ENCODE measurements at places on chromosomes 16 and 17.

- no peak for DNase-seq
These were observed 140.5 kb downstream of the STX8 start for GRCh38 chr17:9435165-9435564.

- DNase-seq: no peak
These were observed 951 bp upstream of the GPRC5C start for GRCh38 chr17:74430706-74431567.

GRCh38 chr17:31275116-31275515 is 21.9 kb downstream of the OMG start:
- peak; percentile 72 for DNase-seq

DNA sequence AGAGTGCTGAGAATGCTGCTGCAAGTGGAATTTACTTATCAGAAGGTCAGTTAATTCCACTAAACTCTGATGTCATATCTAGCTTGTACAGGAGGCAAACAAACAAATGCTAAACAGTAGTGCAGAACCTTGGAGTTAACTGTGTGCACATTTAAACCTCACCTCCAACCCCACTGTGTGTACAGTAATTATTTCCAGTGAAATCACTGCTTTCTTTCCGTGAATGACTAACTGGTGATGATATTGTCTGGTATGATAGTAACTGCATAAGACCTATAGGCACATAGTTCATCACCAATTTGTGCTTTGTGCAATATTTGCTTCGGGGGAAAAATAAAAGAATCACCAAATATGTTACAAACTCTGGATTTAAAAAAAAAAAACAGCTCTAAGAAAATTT is 492.5 kb upstream of the HSBP1 start:
- no peak for DNase-seq

- no peak for DNase-seq
These were observed 41.7 kb downstream of the SMPD3 start for GRCh38 chr16:68406458-68407152.

- peak; percentile 99 for DNase-seq
These were observed 22.4 kb downstream of the SOCS3 start for GRCh38 chr17:78337244-78338109.

DNA sequence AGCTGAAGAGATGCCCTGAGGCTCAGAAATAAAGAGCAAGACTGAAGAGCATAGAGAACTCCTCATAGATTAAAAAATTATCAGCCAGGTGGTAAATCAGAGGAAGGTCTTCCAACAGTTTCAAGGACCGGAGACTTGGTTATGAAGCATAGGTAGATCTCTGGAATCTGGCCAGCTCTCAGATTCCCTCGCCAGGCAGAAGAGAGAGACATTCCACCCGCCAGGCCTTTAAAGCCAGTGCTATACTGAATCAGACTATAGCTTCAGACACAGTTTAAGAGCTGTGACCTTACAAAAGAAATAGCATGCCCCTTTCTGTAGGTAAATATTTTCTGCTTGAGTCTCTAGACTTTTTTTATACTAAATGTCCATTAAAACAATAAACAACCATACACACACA is 70.3 kb downstream of the NFATC3 start:
- DNase-seq: no peak

DNA sequence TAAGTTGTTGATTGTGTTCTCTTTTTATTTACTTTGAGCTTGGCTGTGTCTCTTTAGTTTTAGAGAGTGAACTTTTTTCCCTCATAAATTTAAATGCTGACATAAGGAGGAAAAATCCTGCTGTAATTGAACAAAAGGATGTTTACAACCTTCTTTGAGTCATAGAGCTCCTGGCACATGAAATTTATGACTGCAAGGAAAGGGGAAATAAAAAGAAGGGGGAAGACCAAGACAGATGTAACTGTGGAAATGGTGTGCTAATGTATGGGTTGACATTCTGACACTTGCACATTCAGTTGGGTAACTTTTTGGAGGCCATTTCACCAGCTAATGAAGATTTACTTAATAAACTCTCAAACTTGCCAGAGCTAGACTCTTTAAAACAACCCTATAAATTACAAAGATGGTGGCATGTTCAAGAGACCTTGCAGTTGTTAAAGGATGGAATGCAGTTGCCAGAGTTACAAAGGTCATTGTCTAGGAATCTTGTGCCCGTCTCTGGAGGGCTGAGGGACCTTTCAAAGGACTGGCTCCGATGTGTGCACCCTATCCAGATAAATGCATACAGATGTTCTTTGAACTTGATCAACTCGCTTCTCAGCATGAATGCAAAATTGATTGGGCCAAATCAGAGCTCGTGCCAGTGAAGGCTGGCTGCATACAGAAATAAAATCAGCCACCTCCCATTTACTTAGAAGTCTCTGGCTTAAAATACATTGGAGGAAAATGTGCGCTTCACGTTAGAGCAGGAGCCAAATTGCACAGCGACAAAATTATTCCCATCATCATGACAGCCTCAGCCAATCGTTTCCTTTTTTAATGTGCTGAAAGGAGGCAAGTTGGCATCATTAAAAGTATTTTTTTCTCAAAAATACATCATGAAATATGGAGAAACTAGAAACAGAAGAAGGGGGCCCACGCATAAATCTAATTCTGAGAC is 289.0 kb upstream of the XYLT1 start:
- DNase-seq: no peak

GRCh38 chr16:5206331-5206990 is 108.9 kb upstream of the EEF2KMT start:
- DNase-seq: no peak

DNA sequence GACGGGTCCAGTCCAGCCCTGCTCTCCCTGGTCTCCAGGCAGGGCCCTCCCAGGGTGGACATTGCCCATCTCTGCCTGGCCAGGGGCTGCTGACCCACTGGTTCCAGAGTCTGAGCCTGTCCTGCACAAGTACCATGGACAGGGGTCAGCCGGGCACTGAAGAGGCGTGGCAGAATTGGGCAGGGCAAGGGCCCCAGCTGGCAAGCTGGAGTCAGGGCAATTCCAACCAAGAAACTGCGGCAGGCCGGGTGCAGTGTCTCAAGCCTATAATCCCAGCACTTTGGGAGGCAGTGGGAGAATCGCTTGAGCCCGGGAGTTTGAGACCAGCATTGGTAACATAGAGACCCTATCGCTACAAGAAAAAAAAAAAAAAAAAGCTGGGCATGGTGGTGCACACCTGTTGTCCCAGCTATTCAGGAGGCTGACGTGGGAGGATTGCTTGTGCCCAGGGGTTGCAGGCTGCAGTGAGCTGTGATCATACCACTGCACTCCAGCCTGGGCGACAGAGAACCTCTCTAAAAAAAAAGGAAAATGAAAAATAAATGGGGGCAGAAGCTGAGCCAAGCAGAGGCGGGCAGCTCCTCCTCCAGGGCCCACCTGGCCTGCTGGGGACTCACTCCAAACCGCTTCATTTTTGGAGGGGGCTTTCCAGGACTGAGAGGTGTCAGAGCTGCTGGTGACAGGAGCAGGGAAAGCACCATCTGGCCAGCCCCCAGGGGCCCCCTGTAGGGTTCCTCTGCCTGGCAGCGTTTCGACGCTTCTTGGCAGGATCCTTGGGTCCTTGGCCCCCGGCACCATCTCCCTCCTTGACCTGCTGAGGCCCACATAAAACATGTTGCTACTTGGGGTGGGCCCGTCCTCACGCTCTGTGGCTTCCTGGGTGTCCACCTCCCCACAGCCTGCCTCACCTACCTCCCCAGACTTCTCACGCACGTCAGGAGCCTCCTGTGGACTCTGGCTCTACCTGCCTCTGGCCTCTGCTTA is 2.9 kb upstream of the MAFG start:
- no peak for DNase-seq

- no peak for DNase-seq
These were observed 2.3 kb downstream of the RPRML start for GRCh38 chr17:46976626-46977270.

DNA sequence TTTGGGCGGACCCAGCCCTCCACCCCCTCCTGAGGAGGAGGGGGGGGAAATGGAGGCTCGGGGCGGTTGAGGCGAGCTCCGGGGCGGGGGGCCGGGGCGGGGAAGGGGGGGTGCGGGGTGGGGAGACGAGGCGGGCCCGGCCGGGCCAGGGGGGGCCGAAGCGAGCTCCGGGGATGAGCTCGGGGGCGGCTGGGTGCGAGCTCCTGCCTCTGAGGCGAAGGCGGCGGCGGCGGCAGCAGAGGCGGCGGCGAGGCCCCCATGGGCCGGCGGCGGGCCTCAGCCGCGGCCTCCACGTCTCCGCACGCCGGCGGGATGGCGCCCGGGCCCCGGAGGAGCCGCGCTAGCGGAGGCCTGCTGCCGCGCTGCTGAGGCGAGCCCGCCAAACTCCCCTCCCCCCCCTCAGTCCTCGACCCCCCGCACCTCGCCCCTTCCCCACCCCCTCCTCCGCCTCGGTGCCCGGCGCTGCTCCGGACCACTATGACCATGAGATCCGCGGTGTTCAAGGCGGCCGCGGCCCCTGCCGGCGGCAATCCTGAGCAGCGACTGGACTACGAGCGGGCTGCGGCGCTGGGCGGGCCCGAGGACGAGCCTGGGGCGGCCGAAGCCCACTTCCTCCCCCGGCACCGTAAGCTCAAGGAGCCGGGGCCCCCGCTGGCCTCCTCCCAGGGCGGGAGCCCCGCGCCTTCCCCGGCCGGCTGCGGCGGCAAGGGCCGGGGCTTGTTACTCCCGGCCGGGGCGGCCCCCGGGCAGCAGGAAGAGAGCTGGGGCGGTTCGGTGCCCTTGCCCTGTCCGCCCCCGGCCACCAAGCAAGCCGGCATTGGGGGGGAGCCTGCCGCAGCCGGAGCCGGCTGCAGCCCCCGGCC is 596 bp downstream of the MSL1 start:
- DNase-seq: peak; percentile 66

DNA sequence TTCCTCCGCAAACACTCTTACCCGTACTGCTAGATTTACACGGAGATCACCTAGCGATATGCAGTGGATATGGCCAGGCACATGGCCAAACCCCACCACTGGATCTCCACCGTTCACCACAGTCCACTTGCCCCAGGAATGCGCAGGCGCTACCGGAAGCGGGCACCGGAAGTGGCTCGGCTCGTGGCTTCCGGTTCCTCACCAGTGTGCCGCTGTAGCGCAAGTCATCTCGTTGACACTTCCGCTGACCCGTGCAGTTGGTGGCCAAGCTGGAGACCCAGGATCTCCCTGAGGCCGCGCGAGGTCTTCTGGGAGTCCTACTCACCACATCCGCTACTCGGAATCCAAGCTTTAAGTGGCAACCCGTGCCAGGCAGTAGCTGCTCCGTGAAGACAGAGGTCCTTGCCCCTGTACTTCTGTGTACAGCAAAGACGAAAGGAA is 11.5 kb downstream of the ZNF597 start:
- peak; percentile 51 for DNase-seq

DNA sequence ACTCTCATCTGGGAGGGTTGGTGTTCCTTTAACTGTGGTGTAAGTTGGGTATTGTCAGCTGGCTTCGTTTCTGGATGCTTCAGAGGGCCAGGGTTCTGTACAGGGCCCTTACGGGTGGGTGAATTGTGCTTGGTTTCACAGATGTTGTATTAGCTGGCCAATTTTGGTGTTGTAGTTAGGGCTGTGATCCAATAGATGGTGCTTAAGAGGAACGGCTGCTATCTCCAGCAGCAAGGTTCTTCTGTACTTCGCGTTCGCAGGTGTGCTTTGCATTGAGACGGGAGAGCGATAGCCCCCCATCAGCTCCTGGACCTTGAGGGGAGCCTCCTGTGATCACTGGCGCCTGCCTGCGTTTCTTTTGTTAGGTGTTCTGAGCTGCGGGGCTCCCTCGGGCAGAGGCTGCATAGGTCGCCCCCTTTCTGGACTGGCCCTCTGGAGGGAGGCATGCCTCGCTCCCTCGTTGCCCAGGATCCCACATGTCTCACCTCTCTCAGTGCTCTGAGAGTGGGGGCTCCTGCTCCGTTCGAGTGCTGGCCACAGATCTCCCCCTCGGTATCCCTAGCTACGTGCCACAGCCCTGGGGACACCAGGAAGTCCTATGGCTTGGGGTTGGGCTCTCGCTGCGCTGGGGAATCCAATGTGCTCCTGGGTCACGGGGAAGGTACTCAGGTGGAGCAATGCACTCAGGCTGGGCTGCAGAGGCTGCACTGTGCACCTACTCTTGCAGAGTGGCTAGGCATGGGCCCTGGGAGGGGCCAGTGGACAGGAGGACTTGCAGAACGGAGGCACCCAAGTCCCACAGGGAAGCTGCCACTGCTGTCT is 837 bp upstream of the PRDM7 start:
- peak; percentile 27 for DNase-seq

DNA sequence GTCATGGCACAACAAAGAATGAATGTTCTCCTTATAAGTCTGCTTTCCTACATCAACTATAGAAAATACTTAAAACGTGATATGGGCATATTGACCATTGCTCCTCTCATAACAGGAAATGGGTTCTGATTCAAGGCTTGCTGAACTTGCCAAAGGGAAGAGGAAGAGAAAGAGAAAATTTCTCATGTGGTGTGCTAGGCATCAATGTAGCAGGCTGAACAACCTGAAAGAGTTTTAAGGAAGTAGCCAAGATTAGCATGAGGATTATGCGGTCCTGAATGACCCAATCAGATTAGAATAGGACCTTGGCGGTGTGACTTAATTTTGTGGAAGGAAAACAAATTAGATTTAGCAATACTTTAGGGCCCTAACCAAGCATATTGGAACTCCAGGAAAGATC is 617.7 kb upstream of the CDH11 start:
- peak; percentile 77 for DNase-seq

GRCh38 chr17:50169121-50169764 is 3.4 kb downstream of the SGCA start:
- peak; percentile 53 for DNase-seq

DNA sequence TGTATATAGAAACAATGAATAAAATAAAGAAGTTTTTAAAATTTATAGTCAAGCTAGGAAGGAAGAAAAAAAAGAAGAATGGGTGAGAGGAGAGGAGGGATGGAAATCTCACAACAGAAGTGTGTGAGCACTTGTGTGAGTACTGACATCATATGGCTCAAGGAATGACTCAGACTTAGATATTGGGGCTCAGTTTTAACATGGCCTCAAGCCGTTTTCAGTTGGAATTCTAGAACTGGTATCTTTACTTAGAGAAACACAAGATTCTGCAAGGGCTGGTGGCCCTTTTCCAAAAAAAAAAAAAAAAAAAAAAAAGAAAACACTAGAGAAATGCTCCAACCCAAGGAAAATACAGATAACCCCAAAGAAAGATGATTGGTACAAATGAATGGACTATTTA is 55.1 kb downstream of the STXBP4 start:
- no peak for DNase-seq

GRCh38 chr16:57479205-57479975 is 6.9 kb downstream of the DOK4 start:
- DNase-seq: no peak

GRCh38 chr17:75387771-75388170 is 17.7 kb downstream of the GRB2 start:
- peak; percentile 64 for DNase-seq

- DNase-seq: no peak
These were observed 12.3 kb downstream of the ELAC2 start for GRCh38 chr17:13005530-13005929.

GRCh38 chr16:26642047-26642664 is 424.6 kb upstream of the C16orf82 start:
- DNase-seq: no peak
